ENCODE measurements at places on chromosomes 6 and 20.

GRCh38 chr6:13282393-13283069, 45.8 kb downstream of the TBC1D7 start:
- no peak for DNase-seq

- no peak for DNase-seq
These were observed 302.6 kb upstream of the NRSN1 start for GRCh38 chr6:23823421-23823820.

DNA sequence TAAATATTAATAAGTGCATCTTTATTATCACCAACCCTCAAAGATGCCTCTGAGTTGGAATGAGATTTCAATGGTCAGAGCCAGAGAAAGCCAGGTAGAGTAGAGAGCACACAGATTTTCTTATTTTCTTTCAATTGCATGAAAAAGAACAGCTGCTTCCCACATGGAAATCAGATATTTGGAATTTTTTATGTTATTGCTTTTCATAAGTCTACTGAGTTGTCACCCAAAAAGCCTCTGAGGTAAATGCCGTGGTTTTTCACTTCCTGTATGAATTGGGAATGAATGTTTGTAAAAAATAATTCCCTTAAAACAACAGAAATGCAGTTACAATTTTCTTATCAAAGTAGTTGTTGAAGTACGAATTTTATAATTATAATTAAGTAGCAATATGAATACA, 563.1 kb downstream of the RFPL4B start:
- DNase-seq, result no peak

GRCh38 chr20:36975099-36975818, 23.8 kb upstream of the SAMHD1 start:
- no peak for DNase-seq
